Fibroblast of villous mesenchyme (primary cell): ENCODE measurements at places on chromosomes 13 and 19. TPM values are rescaled to one million over a fixed set of nuclear protein-coding genes. Genes with fewer than 3 reads are reported as not detected.

ACP7 gene
- total RNA-seq = not detected in 2 replicates

PTGIR gene
- total RNA-seq = 3.5 and 5.5 TPM in 2 replicates

INSL3 gene
- not detected in 2 replicates for total RNA-seq

S1PR4 gene
- total RNA-seq = not detected in 2 replicates

ZNF135 gene
- total RNA-seq = 1.6 and 4.3 TPM in 2 replicates

ZNF561 gene
- total RNA-seq = 33.5 and 57.9 TPM in 2 replicates

CABP5 gene
- total RNA-seq = not detected in 2 replicates

LENG1 gene
- 4.7 and 4.8 TPM in 2 replicates for total RNA-seq

FBL gene
- 83.3 and 114 TPM in 2 replicates for total RNA-seq

PLEKHF1 gene
- total RNA-seq = 9.9 and 22.5 TPM in 2 replicates

INAFM1 gene
- total RNA-seq = 2.6 and 4.2 TPM in 2 replicates

GRK1 gene
- not detected in 2 replicates for total RNA-seq

TPP2 gene
- total RNA-seq = 43.8 and 60.0 TPM in 2 replicates

SBK3 gene
- total RNA-seq = under 0.01 TPM in 2 replicates

PPM1N gene
- 1.3 and 2.3 TPM in 2 replicates for total RNA-seq

SIGLEC10 gene
- total RNA-seq = not detected in 2 replicates

ZBTB7A gene
- total RNA-seq = 30.9 and 31.5 TPM in 2 replicates

CGB8 gene
- not detected in 2 replicates for total RNA-seq

KPTN gene
- total RNA-seq = 2.6 and 3.9 TPM in 2 replicates

SLC10A2 gene
- total RNA-seq = not detected in 2 replicates

PSG7 gene
- total RNA-seq = not detected in 2 replicates

ZNF486 gene
- total RNA-seq = 3.5 and 7.3 TPM in 2 replicates

ZNF549 gene
- 4.5 and 6.5 TPM in 2 replicates for total RNA-seq

TMEM272 gene
- total RNA-seq = not detected in 2 replicates

U2AF2 gene
- total RNA-seq = 99.9 and 111 TPM in 2 replicates
